CD8-positive, alpha-beta T cell (primary cell): ENCODE measurements at places on chromosomes 16 and 17.

GRCh38 chr16:72811188-72811720, 236.7 kb downstream of the ZFHX3 start:
- DNase-seq, result no peak

GRCh38 chr17:40313668-40314583, 4.9 kb downstream of the RARA start:
- DNase-seq, result no peak

DNA sequence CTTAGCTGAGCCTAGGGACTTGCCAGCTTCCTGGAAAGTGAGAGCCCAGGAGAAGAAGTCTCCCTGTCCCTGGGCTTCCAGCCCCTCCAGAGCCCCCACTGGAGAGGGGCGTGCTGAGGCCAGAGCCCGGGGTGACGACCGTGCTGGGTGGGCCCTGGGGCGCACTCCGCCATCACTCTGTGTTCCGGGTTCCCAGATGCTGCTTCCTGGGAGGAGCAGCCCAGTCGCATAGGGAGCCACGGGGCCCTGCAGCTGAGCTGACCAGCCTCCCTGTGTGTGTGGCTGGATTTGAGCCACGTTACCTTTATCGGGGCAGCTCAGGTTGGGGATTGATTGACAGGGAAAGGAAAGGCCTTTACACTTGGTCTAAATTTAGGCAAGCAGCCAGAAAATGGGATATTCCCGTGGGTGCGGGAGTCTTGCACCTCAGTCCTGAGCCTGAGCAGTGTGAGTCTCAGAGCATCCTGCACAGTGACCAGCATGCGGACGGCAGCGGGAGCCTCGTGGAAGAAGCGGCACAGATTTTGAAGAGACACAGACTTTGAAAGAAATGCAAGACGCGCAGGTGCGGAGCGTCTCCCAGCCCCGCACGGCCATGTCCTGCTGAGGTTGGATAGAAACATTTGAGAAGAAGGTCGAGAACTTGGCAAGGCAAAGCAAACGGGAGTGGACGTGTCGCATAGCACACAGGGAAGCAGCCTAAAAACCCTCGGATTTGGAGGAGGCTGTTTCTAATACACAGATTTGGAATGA, 51.3 kb upstream of the ZNF750 start:
- DNase-seq, result no peak

- no peak for DNase-seq
Observed at GRCh38 chr17:5861246-5861645, 208.9 kb upstream of the WSCD1 start.

GRCh38 chr17:48194097-48194550, 86.6 kb downstream of the SNX11 start:
- DNase-seq, result no peak

- no peak for DNase-seq
Observed at GRCh38 chr16:86960266-86960665, 356.9 kb downstream of the C16orf95 start.

GRCh38 chr17:74082886-74083285, 120.6 kb upstream of the RPL38 start:
- DNase-seq, result no peak

DNA sequence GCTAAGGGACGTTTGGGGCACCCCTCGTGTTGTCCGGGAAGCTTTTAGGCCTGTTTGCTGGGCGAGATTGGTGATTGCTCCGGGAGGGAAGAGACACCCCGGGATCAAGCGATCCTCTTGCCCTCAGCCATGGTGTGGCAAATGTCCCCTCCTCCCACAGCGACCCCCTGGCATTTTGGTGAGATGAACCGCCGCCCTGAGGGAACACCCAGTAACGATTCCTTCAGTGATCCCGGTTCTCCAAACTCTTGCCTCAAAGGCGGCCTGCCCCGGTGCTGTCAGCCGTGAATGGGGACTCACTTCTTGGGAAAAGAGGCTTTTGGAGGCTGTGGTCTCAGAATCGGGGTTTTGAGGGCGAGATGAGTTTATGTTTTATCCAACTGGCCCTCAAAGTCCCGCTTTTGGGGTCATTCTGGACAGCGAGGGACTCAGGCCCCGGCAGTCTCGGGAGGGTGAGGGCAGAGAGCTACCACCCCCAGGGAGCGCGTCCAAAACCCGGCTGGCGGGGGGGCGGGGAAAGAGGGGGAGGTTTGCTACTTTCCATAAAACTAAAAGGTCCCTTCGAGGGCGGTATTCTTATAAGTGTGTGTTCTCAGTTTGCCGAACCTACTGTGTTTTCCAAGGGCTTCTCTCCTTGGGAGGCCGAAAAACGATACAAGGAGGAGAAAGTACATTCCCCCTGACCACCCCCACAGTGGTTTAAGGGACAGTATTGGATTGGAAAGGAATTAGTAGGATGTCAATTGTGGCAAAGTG, 232.7 kb downstream of the MRTFB start:
- no peak for DNase-seq

DNA sequence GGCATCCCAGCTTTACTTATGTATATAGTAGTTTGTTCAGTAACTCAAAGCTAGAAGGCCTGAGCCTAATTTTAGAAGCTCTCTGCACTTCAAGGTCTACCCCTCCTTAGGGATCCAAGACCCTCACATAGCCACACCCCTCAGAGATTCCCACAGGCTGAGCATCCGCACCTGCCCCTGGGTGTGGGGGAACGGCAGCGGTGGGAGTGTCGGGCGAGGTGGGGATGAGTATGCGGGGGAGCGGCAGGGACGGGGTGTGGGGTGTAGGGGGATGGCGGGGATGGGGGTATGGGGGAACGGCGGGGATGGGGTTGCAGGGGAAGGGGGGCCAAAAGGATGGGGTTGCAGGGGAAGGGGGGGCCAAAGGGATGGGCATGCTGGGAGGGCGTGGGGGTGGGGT, 24.9 kb upstream of the BEAN1 start:
- no peak for DNase-seq

GRCh38 chr16:5446623-5447240, 349.1 kb upstream of the EEF2KMT start:
- DNase-seq, result no peak

GRCh38 chr16:75579281-75579834, 13.2 kb downstream of the GABARAPL2 start:
- DNase-seq, result no peak

GRCh38 chr16:49586466-49587450, 213.2 kb downstream of the C16orf78 start:
- no peak for DNase-seq

DNA sequence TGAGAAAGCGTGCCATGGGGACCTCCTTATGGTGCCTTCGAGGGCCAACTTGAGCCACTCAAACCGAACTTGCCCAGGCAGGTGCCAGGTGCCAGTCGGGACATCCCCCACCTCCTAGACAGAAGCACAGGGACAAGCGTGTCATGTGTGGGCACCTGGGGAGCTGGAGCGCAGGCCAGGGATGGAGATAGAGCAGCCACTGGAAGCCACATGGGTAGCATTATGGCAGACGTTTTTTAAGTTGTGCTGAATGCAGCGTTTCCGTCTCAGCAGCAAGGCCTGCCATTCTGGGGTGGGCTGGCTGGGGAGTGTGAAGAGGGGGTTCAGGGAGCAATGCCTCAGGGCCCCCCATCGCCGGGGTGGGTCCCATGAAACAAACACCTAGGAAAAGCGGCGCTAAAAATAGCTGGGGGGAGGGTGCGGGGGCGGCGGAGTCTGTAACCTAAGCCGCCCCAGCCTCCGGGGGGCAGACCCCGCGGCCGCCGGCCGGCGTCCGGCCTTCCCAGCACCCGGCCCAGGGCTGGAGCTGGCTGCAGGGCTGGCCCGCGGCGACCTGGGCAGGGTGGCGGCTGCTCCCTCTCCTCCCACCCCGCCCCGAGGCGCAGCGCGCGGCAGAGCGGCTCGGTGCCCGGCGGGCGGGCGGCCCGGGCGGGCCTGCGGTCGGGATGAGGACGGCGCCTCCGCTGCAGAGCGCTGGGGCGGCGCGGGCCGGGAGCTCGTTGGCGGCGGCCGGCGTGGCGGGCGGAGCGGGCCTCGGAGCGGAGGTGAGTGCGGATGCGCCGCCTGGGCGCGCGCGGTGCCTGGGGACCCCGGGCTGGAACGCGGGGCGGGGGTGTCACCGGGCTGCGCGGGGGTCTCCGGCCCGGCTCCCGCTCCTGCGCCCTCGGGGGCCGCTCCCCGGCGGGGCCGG, at the start of gene ZNF469:
ZNF469 (plus strand) TSS at position 469 of the 910 bp plus-strand sequence. CDS start 44,512 bp downstream, outside the sequence.
- DNase-seq, result no peak

GRCh38 chr16:55576384-55576783, 9.9 kb downstream of the CAPNS2 start:
- no peak for DNase-seq

DNA sequence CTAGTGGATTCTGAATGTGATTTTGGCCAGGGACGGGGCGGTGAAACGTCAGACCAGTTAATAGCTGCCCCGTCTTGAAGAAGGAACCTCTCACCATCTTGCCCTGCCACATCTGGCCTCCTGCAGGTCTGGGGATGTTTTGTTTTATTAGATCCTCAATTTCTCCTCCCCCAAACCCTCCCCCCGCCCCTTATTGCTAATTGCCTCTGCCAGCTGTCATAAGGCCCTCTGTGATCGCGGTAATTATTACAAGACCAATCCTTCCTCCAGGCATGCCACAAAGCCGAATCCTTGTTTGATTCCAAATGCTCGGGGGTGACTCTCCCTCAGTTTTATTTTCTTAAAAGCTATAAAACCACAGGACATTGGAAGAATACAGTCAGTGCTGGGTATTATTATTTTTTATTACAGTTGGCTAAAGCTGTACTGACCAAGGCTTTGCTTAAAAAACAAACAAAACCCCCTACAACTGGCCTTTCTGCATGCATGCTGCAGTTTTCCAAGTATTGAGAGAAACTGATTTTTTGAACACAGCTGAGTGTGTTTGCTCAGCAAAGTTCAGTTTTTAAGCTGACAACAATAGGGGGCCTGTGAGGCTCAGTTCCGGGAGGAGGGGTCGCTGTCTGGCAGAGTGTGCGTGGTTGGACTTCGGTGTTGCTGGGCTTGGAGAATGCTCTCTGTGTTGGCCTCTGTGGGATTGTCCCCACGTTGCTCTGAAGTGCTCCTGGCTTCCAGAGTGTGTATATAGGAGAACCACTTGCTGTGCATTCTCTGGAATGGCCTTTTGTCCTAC, 1.7 kb downstream of the KSR1 start:
- DNase-seq, result no peak

DNA sequence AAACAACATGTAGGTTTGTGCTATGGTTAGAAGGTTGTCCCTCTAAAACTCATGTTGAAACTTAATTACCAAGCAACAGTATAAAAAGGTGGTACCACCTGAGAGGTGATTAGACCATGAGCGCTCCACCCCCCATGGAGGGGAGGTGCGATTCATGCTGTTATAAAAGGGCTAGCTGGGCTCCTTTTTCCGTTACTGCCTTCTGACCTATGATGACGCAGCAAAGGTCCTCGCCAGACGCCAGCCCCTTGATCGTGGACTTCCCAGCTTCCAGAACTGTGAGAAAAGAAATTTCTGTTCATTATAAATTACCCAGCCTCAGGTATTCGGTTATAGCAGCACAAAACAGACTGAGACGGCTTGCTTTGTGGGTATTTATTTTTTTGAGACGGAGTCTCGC, 167.8 kb downstream of the SNX29 start:
- no peak for DNase-seq

DNA sequence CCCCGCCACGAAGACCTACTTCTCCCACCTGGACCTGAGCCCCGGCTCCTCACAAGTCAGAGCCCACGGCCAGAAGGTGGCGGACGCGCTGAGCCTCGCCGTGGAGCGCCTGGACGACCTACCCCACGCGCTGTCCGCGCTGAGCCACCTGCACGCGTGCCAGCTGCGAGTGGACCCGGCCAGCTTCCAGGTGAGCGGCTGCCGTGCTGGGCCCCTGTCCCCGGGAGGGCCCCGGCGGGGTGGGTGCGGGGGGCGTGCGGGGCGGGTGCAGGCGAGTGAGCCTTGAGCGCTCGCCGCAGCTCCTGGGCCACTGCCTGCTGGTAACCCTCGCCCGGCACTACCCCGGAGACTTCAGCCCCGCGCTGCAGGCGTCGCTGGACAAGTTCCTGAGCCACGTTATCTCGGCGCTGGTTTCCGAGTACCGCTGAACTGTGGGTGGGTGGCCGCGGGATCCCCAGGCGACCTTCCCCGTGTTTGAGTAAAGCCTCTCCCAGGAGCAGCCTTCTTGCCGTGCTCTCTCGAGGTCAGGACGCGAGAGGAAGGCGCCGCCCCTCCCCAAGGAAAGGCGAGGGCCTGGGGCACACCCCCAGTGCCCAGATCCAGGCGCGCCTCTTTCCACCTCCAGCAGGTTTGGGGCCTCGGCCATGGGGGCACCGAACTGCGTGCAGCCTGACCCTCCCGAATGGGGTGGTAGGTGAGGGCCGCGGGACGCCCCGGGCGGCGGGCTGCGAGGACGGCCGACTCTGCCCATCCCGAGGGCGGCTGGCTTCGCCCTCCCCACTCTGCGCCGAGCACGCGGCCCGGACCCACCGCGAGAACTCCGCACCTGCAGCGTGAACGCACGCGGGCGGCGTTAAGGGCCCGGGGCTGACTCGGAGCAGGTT, 664 bp downstream of the HBQ1 start:
- DNase-seq, result no peak

GRCh38 chr17:2025220-2025621, at the start of gene RTN4RL1:
Gene RTN4RL1 (minus strand): TSS chr17:2025334. CDS start chr17:2024865, 469 bp downstream.
- DNase-seq, result peak; percentile 87

GRCh38 chr16:75943705-75944514, 217.6 kb upstream of the CPHXL start:
- DNase-seq, result no peak

DNA sequence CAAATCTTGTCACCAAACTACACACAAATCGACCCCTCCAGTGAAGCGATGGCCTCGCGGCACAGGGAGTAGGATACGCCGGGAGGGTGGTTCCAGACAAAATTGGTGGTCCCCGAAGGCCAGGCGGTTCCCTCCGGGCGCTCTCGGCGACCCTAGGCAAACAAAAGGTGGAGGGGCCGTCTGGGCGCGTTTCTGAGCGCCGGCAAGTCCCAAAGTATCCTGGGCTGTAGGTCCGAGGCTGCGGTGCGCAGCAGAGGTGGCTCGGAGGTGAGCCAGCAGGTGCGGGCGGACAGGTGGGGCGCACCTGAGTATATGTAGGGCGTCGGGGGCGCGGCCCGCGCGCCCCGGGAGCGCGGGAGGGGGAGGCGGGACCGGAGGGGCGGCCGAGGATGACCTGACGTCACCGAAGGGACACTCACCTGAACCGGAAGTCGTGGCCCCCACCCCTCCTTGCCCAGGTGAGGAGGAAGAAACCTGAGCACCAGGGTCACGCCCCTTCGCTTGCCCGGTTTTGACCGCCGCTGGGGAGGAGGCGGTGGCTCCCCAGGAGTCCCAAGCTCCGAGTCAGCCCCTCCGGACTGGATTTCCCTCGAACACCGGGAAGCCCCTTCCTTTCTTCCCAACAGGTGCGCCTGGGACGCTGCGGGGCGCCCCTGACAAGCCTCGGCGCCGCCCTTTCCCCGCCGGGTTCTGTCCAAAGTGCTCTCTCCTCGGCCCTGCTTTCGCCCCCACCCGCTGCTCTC, at the start of gene CLDN7:
CLDN7 (minus strand) TSS at position 287 of the 743 bp plus-strand sequence. CDS start 435 bp downstream, outside the sequence.
- DNase-seq, result no peak

GRCh38 chr16:49463529-49463928, 89.9 kb downstream of the C16orf78 start:
- peak; percentile 55 for DNase-seq

- no peak for DNase-seq
Observed at GRCh38 chr17:17763734-17764133, 73.1 kb downstream of the SREBF1 start.

GRCh38 chr17:58092797-58093385, 9.7 kb downstream of the DYNLL2 start:
- no peak for DNase-seq
